Activated T-cell treated with anti-CD3 and anti-CD28 coated beads for 48 hours (primary cell): ENCODE measurements at places on chromosomes 13 and 19.

GRCh38 chr19:17739121-17739875 lies 12.0 kb upstream of the FCHO1 start:
- no peak for DNase-seq

GRCh38 chr19:5002143-5002542 lies 33.2 kb downstream of the KDM4B start:
- no peak for DNase-seq

GRCh38 chr19:44570984-44571684 lies 41.7 kb upstream of the CEACAM20 start:
- peak; percentile 23 for DNase-seq

- DNase-seq = no peak
Measured at GRCh38 chr13:48273346-48273745, 30.2 kb upstream of the RB1 start.

DNA sequence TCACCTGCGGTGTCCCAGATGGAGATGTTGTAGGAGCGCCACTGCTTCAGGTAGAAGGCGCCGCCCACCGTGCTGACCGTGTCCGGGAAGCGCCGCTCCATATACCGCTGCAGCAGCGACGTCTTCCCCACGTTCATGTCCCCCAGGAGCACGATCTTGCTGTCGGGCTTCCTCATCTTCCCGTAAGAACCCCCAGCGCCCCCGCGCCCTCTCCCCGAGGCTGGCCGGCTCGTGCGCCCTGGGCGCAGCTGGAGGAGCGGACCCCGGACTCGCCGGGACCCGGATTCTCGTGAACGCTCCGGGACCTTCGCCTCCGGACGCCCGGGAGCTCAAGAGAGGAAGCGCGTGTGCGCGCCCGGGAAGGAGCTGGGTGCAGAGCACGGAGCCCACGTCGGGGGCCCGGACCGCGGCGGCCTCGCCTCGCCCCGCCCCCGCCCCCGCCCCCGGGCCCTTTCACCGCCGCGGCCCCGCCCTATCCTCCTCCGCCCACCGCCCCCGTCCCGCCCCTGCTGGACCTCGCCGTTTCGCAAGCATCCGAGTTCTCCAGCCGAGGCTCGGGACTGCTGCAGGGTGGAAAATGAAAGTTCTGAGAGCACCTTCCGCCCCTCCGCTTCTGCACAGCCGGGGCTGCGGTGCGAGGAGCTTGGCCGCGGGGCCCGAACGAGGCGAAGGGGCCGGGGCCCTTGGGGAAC lies at the start of gene RAB20:
TSS of gene RAB20 (minus strand) at position 379 of the 692 bp plus-strand sequence. CDS start at position 176, 203 bp downstream.
- peak; percentile 34 for DNase-seq

DNA sequence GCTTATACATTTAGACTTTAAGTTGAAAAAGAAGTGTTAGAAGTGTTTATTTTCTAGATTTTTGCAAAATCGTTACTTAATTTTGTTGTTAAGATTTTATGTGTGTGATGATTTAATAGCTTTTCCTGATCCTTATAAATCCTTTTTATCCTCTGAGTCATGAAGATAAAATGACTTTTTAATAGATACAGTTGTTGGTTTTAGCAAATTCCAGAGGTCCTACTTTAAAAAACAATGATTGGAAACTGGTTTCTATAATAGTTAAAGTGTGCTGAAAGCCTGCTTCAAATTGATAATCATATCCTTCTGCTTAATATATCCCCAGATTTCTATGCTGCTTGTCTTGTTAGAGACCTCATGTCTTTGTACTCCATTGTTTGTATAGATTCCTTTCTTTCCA lies 39.0 kb downstream of the RNASEH2B start:
- no peak for DNase-seq

- DNase-seq = no peak
Measured at GRCh38 chr19:55115446-55116065, 1.9 kb downstream of the PPP1R12C start.

DNA sequence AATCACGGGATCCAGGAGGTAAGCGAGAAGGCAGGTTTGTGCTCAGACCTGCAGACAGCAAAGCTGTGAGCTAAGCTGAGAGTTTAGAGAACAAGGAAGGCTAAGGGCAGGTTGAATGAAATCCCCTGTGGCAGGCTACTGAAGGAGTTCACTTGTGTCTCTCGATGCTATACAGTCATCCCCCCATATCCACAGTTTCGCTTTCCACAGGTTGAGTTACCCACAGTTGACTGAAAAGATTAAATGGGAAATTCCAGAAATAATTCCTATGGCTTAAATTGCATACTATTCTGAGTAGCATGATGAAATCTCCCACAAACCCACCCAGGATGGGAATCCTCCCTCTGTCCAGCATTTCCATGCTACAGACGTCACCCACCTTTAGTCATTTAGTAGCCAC lies 49.6 kb downstream of the ABCC4 start:
- no peak for DNase-seq

- no peak for DNase-seq
Measured at GRCh38 chr19:34851277-34851804, 75.4 kb upstream of the ZNF30 start.

DNA sequence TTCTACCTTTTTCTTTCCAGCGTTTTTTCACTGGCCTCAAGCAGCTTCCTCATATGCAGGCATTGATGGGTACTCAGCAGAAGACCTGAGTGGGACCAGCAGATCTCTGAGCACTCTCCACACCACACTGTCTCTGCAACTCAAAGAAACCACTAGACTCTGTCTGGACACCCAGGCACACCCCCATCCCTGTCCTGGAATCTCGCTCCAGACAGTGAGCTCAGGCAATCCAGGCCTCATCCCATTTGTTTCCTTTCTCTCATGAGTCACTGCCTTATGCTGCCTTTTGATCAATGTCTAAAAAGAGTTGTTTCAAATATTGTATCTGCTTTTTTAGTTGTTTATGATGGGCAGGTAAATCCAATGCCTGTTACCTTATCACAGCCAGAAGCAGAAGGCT lies 19.7 kb upstream of the POP4 start:
- no peak for DNase-seq

- no peak for DNase-seq
Measured at GRCh38 chr13:28049215-28049614, 51.2 kb downstream of the FLT3 start.

DNA sequence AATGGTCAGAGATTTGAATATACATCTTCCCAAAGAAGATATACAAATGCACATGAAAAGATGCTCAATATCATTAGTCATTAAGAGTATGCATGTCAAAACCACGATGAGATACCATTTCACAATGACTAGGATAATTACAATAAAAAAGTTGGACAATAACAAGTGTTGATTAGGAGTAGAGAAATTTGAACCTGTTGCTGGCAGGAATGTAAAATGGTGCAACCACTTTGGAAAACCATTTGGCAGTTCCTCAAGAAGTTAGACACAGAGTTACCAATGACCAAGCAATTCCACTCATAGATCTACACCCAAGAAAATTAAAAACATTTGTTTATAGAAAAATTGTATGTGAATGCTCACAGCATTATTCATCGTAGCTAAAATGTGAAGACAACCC lies 33.2 kb upstream of the STARD13 start:
- DNase-seq = no peak

DNA sequence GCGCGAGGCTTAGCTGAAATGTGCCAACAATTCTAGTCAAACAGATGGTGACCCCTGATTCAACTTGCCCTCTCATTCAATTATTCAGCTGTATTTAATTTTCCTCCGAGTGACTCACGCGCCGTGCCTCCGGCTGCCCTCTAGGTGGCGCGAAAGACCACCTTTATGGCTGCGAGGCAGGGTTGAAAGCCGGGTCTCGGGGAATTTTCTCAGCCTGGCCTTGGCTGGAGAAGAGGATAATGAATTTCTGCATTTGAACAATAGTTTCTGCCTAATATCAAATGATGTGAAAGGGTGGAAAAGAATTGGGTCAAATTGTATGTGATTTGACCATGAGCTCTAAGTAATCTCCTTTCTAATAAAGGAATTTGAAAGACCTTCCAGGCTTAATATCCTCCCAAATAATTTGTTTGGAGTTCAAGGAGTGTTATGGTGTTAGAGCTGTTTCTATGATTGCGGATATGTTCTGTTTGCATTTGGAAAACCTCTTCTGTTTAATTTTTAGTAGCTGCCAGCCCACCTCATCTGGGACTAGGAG lies 310.9 kb downstream of the ZNF536 start:
- peak; percentile 45 for DNase-seq

GRCh38 chr13:41554180-41554579 lies 96.8 kb downstream of the RGCC start:
- no peak for DNase-seq

- DNase-seq = peak; percentile 42
Measured at GRCh38 chr19:1295169-1296012, 9.7 kb downstream of the EFNA2 start.

DNA sequence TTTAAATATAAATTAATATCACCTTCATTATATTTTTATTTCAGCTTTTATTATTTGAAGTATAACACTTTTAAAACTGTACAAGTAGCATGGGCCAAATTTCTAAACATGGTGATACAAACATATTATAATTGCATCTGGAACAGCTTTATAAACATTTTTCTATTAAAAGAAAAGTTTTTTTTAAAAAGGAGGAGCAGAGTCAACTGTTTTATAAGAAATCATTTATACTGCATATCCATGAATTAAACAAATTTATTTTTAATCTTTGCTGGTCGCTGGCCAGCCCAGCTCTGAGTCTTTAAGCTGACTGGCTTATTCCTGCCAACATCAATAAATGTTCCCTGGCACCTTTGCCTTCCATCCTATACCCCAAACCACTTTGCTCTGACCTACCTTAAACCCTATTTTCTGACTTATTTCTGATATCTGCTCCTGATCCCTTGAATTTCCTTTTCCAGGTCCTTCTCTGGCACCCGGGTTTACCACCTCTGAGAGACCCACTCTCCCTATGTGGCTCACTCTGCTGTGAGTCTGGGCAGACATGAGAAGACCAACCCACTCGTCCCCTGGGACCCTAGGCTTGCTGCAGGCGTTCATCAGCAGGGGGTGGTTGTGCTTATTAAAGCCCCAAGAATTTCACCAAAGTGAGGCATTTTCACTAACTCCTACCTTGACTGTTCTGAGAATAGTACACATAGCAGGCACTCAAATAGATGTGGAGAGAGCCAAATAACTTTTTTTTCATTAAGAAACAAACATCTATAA lies 220.3 kb downstream of the KLF12 start:
- no peak for DNase-seq

GRCh38 chr19:30204721-30205120 lies 167.5 kb upstream of the ZNF536 start:
- no peak for DNase-seq

DNA sequence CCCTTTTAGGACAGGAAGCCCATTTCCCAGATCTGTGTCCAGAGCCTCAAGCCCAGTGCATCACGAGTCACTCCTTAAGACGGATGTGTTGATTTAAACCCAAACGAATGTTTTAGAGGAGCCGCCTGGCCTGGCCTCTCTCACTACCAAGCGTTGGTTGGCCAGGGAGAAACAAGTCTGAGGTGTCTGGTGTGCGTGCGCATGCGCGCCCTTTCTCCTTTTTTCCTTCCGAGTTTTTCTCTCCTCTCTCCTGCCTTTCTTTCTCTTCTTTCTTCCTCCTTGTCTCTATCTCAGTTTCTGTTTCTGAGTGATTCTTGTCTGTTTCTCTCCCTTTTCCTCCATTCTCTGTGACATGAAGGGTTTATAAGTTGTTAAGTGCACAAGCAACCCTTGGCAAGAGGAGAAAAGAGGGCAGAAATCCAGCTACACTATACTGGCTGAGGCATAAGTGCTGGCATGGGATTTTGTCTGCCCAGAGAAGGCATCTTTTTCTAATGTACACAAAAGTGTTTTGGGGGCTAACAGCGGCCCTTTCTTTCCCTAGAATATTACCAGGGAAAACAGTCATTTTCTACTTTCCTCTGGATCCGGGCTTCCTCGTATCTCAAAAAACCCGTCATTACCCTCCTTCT lies 170.5 kb downstream of the DNAJC15 start:
- no peak for DNase-seq

GRCh38 chr19:14073261-14073924 lies 807 bp downstream of the MISP3 start:
- DNase-seq = peak; percentile 79

GRCh38 chr19:39906283-39906682 lies 28.2 kb downstream of the FCGBP start:
- DNase-seq = no peak

DNA sequence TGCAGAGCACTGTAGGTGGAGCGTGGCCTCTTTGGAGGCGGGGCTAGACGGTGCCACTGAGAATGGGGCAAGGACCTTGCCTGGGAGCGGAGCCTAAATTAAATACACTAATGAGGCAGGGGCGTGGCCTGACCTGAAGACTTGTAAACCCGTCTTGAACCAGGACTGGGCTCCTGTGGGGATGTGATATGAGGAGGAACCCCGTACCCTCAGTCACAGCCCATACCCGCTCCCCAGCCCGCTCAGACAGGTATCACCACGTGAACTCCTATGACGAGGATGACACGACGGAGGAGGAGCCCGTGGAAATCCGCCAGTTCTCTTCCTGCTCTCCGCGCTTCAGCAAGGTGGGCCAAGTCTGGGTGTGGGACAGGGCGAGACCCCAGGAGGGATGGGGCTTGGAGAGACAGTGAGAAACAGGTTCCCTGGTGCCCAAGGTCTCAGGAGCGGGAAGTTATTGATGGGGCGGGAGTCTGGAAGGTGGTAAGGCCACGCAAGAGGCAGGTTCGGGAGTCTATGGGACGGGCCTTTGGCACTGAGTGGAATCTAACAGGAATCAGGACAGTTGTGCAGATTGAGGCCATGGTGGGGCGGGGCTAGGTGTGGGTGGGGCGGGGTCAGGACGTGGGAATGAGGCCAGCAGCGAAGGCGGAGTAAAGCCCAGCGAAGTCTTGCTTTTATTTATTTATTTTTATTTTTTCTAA lies 14.7 kb downstream of the DNASE2 start:
- no peak for DNase-seq

DNA sequence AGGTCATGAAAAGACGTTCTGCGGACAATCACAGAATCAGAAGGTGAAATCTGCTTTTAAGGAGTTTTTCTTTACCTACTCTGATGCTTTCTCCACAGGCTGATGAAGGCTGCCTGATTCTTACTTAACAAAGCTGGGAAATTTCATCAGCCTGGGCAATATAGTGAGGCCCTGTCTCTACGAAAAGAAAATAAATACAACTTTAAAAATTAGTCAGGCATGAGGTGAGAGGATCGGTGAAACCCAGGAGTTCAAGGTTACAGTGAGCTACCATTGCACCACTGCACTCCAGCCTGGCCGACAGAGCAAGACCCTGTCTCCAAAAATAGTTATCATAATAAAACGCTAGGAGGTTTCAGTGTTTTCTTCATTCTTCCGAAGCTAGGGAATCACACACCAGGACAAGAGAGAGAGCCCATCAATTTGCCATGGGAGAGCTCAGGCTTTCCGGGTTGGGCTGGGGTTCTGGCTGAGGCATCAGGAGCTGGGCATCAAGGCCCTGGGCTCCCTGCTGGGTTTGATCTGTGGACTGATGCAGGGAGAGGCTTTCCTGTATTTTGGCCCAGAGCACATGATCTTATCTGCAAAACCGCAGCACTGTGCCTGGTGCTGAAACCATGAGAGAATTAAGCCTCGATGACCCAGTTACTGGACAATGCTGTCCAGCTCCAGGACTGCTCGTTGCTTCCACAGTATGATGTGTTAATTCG lies 25.1 kb upstream of the CEBPG start:
- DNase-seq = no peak
